Lower lobe of right lung (tissue), 2 donors: ENCODE measurements at places on chromosomes 3 and 15. TPM values are rescaled to one million over a fixed set of nuclear protein-coding genes. Genes with fewer than 3 reads are reported as not detected.

DNA sequence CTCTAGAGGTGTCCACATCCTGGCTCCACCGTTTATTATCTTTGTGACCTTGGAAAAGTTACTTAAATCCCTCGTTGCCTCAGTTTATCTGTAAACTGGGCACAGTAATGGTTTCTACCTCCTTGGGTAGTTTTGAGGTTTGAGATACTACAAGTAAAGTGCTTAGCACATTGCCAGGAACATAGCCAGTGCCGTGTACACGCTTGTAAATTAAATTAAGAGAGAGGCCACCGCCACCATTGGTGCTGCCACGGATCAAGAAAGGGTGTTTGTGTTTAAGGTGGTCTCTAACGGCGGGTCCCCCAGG, 5.8 kb upstream of the WNT7A start:
- no peak overlapping the region for H3K4me3 ChIP-seq
- no peaks in the 10 kb centered on the region for H3K36me3 ChIP-seq
- peaks cover 16% of the 10 kb centered on the region for H3K27me3 ChIP-seq

DNA sequence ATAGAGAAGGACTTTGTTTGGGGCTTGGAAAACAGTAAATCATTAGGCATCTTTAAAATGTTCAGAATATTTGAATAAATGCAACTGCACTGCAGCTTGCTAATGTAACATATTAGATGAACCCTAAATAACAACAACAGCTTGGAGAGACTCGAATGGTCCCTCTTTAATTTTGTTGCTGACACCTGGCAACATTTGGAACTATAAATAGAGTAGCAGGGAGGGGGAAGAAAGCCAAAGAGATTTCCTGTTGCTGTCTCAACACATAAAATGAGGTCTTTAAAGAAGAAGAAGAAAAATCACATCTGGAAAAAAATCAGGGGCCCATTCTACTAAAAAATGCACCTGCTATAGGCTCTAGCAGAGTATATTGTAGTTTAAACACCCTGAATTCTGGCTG, 49.9 kb upstream of the DPPA4 start:
- no peaks in the 10 kb centered on the region for H3K4me1 ChIP-seq
- no peak overlapping the region for H3K4me3 ChIP-seq
- no peaks in the 10 kb centered on the region for H3K27me3 ChIP-seq
- H3K36me3 ChIP-seq, result no peaks in the 10 kb centered on the region

DNA sequence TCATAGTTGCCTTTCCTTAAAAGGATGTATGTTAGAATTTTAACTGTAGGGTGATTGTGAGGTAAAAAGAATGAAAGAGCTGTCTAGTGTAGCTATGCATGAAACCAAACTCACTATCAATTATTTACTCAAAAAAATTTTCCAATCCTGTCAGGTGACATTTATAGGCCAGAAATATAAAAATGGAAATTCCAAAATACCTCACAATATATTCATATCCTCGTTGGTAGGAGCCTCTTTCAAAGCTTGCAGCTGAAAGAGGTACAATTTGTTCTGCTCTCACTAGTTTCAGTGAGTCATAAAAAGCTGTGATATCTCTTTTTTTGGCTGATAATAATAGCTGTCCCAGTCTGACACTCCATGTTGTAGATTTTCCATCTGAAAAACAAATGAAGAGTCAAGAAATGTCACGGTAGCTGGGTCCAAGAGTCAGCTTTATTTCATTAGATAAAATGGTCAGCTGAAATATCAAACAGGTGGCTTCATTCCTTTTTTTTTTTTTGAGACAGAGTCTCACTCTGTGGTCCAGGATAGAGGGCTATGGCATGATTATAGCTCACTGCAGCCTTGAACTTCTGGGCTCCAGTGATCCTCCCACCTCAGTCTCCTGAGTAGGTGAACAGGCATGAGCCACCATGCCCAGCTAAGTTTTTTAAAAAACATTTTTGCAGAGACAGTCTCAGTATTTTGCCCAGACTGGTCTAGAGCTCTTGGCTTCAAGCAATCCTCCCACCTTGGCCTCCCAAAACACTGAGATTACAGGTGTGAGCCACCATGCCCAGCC, 50.8 kb upstream of the XRN1 start:
- no peaks in the 10 kb centered on the region for H3K4me1 ChIP-seq
- H3K27me3 ChIP-seq, result no peaks in the 10 kb centered on the region
- H3K27ac ChIP-seq, result no peak overlapping the region
- peaks cover 60% of the 10 kb centered on the region for H3K36me3 ChIP-seq

Gene KCNAB1
- 4.7 TPM for total RNA-seq

DNA sequence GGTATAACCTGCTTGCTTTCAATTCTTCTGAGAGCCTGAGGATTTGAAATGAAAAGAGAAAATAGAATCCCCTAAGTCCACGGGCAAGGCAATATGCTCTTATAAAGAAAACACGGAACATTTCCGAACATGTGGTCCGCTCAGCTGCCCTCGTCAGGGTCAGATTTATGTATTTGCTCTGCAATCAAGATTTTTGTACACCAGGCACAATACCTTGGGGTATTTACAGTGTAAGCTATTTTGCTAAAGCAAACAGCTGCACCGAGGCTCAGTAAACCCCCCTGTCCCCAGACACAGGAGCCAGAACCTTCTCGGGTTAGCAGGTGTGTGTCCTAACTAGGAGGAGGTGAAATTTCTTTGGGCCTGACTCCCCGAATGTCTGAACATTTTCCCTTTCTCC, 155.8 kb upstream of the LRIG1 start:
- DNase-seq, result no peak
- H3K4me1 ChIP-seq, result no peaks in the 10 kb centered on the region
- no peaks in the 10 kb centered on the region for H3K27me3 ChIP-seq
- H3K27ac ChIP-seq, result no peak overlapping the region
- no peaks in the 10 kb centered on the region for H3K36me3 ChIP-seq

DNA sequence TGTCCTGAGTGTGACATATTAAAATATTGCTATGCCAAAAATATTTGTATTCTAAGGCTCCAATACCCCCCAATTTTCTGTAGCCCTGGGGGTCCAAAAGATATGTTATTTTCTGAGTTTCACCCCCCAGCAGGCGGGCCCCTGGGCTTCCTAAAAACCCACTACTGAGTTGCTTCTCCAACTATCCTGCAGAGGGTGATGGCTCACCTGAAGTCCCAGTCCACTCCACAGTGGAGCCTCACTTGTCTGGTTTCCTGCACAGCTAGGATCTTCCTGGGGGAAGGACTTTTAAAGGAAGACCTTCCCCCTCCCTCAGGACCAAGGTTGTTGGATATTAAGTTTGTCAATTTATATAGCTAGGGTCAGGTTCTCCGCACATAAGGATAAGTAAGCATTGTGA, 1181.4 kb downstream of the ROBO2 start:
- no peak overlapping the region for H3K27ac ChIP-seq
- H3K4me1 ChIP-seq, result no peaks in the 10 kb centered on the region
- no peaks in the 10 kb centered on the region for H3K27me3 ChIP-seq
- no peak overlapping the region for H3K4me3 ChIP-seq

DNA sequence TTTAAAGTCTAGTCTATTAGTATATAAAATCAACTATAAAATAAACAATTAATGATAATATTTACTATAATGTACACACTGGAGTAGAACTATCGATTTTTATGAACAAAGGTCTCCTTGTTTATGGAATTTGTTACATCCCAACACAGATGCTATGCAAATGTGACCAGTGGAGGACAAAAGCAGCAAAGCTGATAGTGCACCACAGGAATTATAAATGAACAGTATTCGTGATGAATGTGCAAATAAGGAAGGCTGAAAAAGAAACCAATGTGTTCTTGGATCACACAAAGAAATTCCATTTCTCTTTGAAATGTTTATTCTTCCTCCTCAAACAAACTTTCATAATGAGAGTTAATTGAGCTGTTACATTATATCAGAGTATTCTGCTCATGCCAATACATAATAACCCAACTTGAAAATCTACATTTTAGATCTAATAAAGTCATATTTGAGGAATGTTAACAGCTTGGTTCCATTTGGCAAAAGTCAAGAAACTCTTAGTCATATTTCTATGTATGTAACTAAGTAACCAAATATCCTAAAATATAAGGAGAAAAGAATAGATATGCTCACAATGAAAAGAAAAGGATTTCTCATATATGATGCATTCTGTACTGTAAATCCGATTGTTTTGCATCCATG, 79.3 kb downstream of the NEK10 start:
- H3K27me3 ChIP-seq, result no peaks in the 10 kb centered on the region
- no peak overlapping the region for H3K4me3 ChIP-seq
- no peaks in the 10 kb centered on the region for H3K4me1 ChIP-seq
- no peak for DNase-seq

DNA sequence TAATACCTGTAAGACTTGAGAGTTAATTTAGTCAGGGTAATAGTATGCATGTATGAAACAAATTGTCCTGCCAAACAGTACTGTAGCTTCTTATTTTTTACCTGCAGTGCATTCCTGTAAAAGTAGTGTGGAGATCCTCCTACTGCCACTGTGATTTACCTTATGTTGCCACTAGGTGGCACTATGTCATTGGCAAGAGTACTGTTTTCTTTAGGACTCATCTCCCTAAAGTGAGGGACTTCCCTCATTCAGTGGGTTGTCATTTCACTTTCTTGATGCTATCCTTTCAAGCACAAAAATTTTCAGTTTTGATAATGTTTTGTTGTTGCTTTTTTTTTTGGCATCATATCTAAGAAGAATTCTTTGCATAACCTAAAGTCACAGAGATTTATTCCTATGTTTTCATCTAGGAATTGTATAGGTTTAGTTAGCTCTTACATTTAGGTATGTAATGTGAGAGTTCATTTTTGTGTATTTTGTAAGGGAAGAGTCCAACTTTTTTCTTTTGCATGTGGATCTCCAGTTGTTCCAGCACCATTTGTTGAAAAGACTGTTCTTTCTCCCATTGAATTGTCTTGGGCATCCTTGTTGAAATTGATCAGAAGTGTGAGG, 105.7 kb downstream of the AKAP13 start:
- H3K27ac ChIP-seq, result no peak overlapping the region
- H3K4me1 ChIP-seq, result peaks cover 60% of the 10 kb centered on the region
- DNase-seq, result no peak
- no peaks in the 10 kb centered on the region for H3K36me3 ChIP-seq
- H3K27me3 ChIP-seq, result no peaks in the 10 kb centered on the region
